COLO829 (cell line): ENCODE measurements at places on chromosomes 11 and 22.

DNA sequence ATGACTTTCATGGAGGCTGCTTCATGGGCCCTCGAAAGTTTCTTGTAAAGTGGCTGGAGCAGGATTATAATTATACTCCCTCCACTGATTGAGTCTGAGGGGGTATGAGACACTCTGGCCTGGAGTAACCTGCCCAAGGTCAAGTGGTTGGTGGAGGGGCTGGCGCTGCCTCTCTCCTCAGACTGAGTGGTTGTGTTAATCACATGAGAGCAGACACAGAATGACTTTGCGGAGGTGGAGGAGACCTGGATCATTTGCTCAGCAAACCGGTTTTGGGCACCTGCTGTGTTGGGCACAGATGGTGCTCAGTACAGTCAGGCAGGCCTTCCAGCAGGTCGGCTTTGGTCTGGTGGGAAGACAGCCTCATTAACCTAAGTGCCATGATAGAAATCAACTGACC is 11.8 kb downstream of the BCR start:
- no peak for DNase-seq

DNA sequence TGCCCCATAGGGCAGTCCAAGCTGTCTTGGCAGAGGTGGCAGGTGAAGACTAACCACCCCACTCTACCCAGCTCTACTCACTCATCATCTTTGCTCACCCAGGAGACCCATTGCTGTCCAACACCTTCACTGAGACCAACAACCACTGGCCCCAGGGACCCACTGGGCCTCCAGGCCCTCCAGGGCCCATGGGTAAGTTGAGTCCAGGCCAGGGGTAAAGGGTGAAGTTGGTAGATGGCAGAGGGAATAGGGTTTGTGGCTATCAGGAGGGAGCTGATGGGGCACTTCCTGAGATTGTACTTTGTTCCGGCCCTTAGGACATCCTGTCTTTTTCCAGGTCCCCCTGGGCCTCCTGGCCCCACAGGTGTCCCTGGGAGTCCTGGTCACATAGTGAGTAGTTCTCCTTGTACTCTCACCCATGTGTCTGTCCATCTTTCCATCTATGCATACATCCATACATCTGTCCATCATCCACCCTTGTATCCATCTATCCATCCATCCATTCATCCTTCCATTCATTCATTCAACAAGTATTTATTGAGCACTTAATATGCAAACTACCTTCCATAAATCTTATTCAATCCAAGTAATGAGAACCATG is 27.7 kb downstream of the EMID1 start:
- no peak for DNase-seq

GRCh38 chr22:29719899-29720645 is at the start of gene CABP7:
Gene CABP7, plus strand, starts transcription at chr22:29720003. Its CDS starts 422 bp downstream, at chr22:29720425.
- no peak for DNase-seq

GRCh38 chr11:62910141-62910882 is 10.9 kb downstream of the CHRM1 start:
- DNase-seq: no peak

- DNase-seq: no peak
Observed at GRCh38 chr11:69210310-69211035, 54.7 kb downstream of the SMIM38 start.

DNA sequence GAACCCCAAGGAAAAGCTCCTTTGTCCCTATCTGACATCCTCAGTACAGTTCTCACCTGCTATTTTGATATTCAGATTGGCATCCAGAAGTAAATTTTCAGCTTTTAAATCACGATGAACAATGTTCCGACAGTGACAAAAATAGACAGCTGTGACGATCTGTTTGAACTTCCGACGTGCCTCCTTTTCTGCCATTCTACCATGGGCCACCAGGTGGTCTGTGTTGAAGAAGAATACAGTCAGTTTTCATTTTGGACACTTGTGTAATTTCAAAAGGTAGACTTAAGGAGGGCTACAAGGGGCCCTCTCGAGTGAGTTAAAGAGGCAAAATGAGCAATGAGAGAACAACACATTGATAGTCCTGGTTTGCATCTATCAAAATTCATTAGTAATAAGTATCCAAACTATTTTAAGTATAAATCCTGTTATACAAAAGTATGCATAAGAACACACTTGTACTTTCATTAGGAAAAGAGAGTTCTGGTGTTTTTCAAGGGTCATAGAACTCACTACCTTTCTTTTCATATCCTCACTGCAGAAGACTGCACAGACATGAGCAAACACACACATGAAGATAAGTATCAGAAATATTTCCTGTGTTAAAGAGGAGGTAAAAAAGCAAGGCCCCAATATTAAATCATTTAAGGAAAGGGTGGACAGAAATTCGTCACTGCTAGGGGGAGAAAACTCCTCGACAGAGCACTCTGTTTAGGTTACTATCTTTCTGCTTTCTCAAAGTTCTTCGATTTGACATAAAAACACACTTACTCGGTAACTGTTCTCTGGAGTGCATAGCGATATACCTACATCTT is 89.9 kb upstream of the APOA1 start:
- no peak for DNase-seq

DNA sequence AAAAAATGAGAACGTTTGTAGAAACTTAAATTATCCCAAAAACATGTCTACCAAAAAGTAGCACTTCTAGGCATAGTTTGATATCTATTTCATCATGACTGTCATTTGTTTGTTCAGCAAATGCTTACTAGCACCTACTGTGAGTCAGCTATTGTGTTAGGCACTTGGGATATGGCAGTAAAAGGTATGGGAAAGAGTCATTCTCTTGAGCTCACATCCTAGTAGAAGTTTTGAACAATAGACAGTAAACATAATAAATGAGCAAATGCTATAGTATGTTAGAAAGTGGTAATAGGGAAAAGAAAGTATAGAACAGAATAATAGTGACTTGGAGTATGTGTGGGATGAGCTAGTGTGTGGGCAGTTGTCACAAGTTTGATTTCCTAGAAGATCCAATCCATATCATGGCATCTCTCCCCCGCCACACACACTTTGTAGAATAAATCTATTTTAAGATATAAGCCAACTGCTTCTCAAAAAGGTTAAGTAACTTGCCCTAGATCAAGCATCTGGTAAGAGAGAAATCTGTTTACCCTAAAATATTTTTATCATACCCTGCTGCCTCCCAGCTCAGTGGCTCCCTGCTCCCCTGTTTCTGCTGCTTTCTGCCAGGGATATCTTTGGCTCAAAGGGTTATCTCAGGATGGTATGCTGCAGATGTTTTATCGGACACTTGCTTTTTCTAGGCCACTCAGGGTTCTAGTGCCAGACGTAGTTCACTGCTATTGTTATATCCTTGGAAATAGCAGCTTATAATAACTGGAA is 129.7 kb downstream of the NCAM1 start:
- DNase-seq: no peak

- no peak for DNase-seq
Observed at GRCh38 chr11:12102588-12103410, 7.6 kb upstream of the MICAL2 start.

DNA sequence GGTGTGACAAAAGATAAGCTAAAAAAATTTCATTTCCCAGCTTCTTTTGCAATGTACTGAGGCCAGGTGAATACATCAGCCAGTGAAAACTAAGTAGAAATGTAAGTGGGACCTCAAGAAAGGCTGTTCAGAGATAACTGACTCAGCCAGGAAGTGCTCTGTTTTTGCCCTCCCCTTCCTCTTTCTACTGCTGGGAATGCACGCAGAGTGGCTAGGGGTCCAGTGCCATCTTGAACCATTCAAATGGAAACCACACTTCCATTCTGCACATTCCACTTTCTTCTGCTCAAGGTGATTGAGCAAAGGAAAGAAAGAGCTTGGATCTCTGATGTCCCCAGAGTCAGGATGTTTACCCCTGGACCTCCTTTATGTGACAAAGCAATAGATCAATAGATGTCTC is 27.8 kb upstream of the LMO2 start:
- DNase-seq: no peak

DNA sequence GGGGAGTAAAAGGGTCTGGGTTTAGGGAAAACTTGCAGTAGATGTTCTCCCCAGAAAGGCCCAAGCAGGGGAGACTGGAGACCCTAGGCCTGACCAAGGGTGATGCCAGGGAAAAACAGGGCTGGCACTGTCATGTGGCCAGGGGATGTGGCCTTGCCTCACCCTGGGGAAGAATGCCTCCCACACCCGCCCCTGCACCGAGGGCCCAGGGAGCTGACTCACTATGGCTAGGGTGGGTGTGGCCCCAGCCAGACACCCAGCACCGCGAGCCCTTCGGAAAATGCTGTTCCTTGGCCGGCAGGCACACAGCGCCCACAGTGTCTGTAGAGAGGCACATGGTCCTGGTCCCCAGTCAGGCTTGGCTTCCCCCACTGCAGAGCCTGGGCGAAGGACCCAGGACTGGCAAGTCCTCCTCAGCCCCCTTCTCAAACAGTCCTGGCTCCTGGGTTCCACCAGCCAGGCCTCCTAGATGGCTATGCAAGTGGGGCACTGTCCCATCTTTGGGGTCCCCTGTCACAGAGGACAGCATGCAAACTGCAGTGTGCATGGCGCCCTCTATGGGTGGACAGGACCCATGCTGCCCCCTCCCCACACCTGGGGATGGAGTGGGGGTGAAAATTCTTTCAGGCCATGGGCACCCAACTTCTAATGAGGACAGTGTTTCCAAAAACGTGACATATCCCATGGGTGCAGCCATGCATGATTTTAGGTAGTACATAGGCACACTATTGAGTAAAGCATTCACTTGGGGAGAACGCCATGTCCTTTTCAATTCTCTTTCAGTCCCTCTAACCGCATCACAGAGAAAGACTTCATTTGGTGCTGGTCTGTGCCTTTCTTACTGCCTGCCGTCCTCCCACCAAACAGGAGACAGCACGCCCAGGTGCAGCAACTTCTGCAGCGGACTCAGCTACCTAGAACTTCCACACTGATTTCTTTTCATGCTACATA is 15.2 kb downstream of the TMPRSS5 start:
- DNase-seq: peak; percentile 50

- no peak for DNase-seq
Observed at GRCh38 chr22:45970705-45971407, 6.1 kb downstream of the WNT7B start.

- no peak for DNase-seq
Observed at GRCh38 chr11:83192606-83193245, 786 bp upstream of the ANKRD42 start.

GRCh38 chr11:31120428-31120827 is 249.1 kb downstream of the DCDC1 start:
- DNase-seq: no peak

DNA sequence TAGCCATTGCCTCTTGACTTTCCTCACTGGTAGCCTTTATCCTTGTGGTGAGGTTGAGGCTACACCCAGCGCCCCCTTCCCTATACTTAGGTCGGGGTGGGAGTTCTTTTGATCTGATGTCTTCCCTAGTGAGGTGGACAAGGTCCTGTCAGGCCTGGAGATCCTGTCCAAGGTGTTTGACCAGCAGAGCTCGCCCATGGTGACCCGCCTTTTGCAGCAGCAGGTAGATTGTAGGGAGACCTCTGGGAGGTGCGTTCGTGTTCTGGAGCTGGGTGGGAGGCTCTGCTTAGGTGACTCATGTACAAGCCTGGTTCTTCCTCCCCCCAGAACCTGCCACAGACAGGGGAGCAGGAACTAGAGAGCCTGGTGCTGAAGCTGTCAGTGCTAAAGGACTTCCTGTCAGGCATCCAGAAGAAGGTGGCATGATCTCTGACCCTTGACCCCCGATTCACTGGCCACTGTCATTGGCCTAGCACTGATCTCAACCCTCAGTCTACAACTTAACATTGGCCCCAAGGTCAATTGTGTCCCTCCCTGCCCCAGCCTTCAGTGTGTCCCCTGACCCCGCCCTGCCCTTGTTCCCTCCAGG is 4.9 kb downstream of the INPPL1 start:
- no peak for DNase-seq

DNA sequence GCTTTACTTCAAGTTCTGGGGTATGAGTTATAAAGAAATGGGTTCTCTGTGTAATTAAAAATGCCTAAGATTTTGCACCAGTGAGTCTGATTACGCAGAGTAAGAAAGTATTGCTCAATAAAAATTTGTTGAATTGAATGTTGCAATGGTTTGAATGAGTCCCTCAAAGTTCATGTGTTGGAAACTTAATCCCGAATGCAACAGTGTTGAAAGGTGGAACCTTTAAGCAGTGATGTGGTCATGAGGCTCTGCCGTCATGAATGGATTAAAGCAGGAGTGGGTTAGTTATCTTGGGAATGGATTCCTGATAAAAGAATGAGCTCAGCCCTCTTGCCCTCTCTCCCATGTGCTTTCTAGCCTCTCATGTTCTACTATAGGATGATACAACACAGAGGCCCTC is 52.6 kb upstream of the SESN3 start:
- DNase-seq: no peak

DNA sequence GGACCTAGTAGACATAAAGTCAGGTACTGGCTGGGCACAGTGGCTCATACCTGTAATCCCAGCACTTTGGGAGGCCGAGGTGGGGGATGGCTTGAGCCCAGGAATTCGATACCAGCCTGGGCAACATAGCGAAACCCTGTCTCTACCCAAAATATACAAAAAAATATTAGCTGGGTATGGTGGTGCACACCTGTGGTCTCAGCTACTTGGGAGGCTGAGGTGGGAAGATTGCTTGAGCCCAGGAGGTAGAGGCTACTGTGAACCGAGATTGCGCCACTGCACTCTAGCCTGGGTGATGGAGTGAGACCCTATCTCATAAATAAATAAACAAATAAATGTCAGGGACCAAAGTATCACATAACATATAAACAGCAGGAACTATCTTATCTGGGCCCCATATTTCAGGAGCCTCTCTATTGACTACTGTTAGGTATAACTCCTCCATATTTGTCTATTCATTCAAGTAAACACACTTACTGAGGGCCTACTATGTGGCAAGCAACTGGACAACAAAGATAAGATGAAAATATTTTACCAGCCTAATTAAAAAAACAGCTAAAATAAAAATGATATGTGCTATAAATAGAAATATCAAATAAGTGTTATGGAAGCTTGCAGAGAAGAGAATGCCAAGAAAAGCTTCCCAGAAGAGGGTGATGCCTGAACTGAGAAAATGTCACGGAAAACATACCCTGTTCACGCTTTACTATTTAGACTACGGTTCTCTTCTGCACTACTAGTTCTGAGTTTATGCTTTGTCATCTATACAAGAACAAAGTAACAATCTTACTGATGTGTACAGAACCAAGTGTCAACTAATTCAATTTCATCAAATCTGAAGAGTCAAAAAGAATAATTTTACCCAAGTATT is 2.0 kb downstream of the NUP98 start:
- no peak for DNase-seq

GRCh38 chr11:120169981-120170698 is 32.2 kb upstream of the TRIM29 start:
- DNase-seq: no peak

DNA sequence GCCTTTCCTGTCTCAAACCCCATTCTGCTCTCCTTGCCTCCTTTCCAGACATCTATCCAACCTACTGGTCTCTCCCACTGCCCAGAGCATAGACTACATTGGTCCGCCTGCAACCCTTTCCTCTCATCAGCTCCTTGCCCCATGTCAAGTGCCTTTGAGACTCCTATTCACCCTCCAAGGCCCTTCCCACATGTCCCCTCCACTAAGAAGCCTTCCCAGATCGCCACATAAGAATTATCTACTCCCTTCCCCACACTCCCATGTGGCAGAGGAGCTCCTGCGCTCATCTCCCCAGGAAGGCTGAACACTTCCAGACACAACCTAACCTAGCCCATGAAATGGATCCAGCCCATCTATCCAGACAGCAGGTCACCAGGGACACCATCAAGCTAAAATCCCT is 10.3 kb downstream of the C1QTNF6 start:
- no peak for DNase-seq

- no peak for DNase-seq
Observed at GRCh38 chr22:22547692-22548300, 11.3 kb downstream of the PRAME start.

- no peak for DNase-seq
Observed at GRCh38 chr11:120220747-120221037, 9.9 kb downstream of the OAF start.

- DNase-seq: no peak
Observed at GRCh38 chr11:18490736-18491485, 35.3 kb downstream of the LDHAL6A start.
